Aorta (tissue), 5 donors: ENCODE measurements at places on chromosomes 4 and X. TPM values are rescaled to one million over a fixed set of nuclear protein-coding genes. Genes with fewer than 3 reads are reported as not detected.

DNA sequence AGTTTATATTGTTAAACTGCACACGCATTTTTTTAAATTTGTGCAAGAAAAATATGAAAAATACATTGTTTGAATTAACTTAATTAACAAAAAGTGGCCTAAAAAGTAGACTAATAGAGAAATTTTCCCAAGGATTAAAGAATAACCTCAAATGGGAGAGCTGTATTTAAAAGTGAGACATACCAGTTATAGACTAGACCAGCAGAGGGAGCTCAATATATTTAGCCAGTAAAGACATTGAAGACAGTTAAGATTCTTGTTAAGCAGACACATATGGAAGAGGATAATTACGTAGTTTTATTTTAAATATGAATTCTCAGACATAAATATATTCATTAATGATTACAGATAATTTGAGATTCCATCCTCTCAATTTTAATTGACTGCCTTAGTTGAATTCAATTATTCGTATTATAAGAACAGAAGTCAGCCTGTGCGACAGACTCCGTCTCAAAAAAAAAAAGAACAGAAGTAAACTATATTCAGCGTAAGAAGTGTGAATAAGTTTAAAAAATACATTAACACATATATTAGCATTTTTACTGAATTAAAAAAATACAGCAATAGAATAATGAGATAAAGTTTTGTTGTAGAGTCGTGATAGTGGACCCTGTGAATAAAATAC, 64.8 kb downstream of the GLRA3 start:
- DNase-seq = no peak

- no peak for DNase-seq
Measured at GRCh38 chr4:55071951-55072350, 53.4 kb downstream of the KDR start.

DNA sequence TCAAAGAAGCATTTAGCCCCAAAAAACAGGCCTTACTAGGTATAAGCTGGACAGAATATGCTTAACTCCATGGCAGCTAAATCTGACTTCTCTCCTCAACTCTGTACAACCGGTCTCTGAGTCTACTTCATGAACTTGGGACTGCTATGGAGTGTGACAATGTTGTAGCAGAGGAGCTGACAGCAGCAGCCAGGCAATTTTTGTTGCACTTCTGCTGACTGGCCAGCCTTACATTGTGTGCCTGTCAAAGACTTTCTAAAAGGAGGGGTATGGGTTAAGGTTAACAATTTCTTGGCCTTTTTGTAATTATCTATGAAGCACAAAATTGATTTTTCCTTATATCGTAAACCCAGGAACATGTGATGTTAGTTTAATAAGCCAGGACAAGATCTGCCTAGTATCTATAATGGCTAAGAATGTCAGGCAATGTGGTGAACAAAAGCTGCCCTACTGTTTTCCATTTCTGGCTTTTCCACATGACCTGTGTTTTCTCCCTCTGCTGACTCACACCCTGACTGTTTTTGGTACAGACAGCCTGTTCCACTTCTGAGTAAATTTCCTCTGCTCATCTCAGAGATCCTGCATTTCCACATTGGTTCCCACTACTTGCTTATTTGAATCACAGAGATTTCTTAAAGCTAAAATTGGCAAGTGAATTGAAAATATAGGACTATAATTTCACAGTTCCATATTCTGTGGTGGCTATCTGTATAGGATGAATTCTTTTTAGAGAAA, 9.3 kb downstream of the NOX1 start:
- no peak for DNase-seq

DNA sequence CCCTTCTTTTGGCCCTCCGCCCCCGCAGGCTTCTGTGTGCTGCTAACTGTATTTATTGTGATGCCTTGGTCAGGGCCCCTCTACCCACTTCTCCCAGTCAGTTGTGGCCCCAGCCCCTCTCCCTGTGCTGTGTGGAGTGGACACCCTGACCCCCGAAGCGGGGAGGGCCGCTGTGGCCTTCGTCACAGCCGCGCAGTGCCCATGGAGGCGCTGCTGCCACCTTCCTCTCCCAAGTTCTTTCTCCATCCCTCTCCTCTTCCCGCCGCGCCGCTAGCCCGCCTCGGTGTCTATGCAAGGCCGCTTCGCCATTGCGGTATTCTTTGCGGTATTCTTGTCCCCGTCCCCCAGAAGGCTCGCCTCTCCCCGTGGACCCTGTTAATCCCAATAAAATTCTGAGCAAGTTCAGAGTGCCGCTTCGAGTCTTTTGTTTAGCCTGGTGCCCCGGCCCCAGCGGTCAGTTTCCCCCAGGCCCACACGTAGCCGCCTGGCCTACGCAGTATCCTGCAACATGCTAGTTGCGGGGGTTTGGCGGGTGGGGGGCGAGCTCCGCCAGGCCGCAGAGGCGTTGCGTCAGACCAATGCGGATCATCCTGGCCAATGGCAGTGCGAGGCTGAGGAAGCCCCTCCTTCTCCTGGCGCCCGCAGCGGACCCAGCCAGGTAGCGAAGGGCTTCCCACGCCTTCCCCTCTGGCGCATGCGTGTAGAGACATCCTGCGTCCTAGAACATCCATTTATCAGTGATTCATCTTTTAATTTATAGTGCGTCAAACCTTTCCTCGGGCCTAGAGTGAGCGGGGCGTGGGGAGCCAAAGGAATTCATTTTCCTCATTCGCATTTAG, 5.6 kb upstream of the KANTR start:
- peak; percentile 87 for DNase-seq

DNA sequence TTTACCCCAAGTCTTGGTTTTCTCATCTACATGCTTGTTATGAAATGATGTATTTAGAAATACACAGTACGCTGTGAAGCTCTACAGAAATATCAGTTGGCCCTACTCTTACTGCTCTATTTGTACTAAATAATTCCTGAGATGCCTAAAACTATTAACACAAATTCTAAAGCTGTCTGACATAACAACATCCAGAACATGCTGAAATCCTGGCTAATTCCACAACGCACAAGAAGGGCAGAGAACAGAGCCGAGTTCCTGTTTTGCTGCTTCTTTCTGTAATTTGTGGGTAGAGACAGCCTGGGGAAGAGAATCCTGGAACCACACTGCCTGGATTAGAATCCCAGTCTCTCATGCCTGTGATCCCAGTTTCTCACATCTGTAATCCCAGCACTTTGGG, 59.0 kb downstream of the ZNF827 start:
- no peak for DNase-seq

DNA sequence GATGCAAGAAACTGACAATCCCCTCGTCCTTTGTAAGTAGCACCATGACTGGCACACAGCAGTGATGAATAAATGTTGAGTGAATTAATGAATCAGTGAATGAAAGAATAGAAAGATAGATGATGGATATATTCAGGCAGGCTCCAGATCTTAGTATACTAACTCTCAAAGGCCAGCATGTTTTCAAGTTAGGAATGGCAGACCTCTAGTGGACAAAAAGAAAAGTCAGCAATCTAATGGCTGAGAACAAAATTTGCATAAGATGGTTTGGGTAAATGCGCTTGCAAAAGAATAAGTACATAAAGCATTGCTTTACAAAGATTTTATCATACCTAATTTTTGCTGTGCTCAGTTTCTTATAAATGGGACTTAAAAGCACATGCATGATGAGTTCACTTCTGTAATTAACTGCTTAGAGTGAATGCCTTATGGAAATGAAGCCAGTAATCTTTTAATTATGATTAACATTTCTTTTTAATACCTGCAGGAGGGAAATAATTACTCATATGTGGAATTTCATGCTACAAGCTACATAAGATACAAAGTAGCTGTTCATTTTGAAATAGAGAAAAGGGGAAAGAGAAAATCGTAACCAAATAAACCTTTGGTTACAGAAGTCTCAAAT, 126.9 kb upstream of the GPRIN3 start:
- no peak for DNase-seq

GRCh38 chr4:89425023-89425422, 117.4 kb upstream of the GPRIN3 start:
- DNase-seq = no peak

DNA sequence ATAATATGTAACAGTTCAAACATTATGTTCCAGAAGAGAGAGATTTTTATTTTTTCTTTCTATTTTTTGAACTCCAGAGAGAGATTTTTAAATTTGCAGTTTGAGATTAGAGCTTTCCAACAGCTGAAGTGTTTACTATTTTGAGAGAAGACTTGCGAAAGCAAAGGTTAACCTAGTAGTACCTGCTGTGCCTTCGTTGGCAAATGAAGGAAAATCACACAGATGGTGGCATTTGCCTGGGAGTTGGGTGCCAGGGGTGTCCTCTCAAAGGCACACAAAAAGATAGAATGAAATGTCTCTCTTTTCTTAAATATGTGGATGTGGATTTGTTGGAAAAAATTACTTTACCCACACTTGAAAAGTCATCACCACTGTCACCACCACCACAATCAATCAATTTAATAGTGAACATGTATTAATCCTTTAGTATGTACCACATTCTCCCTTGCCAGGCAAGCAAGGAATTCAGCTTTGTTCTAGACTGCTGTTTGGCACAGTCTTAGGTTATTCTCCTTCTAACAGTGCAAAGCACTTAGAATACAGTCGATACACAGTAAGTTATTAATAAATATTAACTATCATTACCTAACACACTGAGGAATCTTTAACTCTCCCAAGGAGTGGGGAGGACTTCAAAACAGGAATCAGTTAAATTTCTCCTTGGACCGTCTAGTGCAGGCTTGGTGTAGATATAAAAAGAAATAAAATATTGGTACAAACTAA, 838.2 kb upstream of the FTHL17 start:
- DNase-seq = no peak

DNA sequence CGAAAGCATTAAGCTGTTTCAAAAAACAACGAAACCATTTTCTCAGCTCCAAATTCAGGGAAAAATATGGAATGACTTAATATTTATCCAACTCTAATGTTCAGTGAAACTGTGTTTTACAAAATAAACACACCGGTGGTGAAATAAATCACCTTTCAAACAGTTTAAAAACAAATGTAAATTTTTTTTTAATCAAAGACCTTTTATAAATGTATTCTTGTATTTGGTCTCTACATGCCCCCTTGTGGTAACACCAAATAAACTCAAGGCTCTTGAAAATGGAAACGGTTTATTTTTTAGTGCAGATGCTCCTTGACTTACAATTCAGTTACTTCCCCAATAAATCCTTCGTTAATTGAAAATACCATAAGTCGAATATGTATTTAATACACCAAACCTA, 45.8 kb upstream of the ITM2A start:
- no peak for DNase-seq

DNA sequence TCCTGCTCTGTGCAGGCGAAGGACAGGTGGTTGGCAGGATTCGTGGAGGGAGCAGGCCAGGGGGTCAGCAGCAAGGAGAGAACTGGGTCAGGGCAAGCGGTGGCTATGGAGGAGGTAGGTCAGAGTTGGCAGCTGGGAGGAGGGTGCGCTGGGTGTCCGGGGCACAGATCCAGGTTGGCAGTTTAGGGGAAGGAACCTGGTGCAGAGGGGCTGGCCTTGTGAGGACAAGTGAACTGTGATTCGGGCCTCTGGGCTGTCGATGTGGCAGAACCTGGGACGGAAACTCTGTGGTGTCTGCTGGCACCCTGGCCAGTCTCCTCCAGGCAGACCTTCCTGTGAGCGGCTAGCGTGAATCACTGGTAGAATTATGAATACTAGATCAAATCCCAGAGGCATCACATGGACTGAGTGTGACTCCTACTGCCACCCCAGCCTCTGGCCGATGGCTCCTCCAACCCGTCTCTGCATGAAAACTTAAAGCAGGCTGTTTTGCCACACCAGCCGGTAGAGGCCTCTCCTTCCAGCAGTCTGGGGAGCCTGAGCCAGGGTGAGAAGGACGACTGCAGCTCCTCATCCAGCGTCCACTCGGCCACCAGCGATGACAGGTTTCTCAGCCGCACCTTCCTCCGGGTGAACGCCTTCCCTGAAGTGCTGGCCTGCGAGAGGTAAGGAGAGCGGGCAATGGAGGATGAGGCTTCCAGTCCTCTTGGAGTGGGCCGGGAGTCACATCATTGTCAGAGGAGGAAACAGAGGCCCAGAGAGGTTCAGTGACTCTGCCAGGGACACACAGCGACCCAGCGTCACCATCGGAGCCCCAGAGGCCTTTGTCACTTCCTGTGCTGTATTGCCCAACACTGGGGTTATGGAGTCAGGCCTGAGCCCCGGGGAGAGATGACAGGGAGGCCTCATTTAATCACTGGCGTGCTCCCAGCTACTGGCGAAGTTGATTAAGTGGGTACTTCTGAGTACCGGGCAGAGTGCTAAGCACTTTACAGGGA, 20.3 kb downstream of the EVC start:
- DNase-seq = peak; percentile 75

GRCh38 chr4:41784191-41784979, 35.9 kb upstream of the PHOX2B start:
- DNase-seq = no peak

DNA sequence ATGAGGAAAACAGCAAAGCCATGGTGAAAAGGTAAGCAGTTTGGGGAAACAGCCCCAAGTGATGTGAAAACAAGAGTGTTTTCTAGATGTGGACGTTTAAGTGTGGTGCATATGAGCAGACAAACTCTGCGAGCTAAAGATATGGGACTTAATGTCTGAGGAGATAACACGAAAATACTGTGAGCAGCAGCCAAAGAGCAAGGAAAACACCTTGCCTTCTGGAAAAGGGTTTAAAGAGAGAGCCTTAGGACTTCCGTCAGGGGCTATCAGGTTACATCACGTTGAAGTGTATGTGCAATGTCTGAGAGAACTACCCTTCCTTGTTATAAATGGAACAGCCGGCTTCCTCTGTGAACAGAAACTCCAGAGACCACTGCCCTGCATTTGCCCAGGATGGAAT, 54.2 kb downstream of the LEF1 start:
- DNase-seq = no peak

DNA sequence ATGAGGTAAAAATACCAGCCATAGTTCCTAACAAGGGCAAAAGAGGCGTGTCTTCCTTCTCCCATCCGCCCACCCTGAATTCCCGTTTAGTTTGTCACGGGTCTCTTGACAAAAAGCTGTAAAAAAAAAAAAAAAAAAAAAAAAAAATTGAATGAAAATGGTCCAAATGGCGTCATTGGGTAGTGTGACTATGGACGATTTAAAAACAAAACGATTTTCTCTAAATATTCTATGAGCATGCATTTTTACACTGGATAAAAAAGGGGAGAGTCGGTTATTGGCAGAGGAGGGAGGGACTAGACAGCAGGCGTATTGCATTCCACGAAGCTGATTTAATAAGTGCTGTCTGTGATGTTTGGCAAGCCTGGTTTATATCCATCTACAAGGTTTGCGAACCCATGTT, at the start of gene FAM133A:
FAM133A (plus strand) TSS at position 338 of the 403 bp plus-strand sequence. CDS start 35,214 bp downstream, outside the sequence.
- DNase-seq = no peak

GRCh38 chr4:165299399-165300060, 27.9 kb upstream of the MSMO1 start:
- no peak for DNase-seq

GAGE1 gene
- not detected for polyA plus RNA-seq

EPGN gene
- 7.1 TPM for polyA plus RNA-seq

EPHA5 gene
- not detected for polyA plus RNA-seq

AWAT2 gene
- not detected for polyA plus RNA-seq
